ENCODE measurements at places on chromosomes 4 and X.

- no peak for DNase-seq
Observed at GRCh38 chr4:150983851-150984250, 31.2 kb downstream of the LRBA start.

GRCh38 chr4:67054896-67055295, 490.4 kb downstream of the CENPC start:
- no peak for DNase-seq

DNA sequence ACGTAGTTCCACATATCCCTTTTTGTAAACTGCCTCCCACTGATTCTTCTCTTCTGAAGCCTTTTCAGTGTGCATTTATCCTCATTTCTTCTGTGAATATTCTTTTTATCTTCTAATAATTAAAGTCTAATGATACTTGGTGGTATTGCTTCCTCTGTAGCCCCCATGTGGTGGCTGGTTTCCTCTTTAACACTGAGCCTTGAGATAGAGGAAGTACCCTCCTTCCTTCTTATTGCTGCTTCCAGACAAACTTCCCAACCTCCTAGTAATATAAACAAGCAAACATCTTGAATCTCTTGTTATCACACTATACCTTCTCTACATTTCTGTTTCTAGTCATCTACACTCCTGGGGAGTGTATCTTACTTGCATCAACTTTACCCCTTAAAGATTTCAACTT, 310.5 kb upstream of the GIMD1 start:
- no peak for DNase-seq

- DNase-seq = no peak
Observed at GRCh38 chr4:57430726-57431125, 320.5 kb upstream of the IGFBP7 start.

DNA sequence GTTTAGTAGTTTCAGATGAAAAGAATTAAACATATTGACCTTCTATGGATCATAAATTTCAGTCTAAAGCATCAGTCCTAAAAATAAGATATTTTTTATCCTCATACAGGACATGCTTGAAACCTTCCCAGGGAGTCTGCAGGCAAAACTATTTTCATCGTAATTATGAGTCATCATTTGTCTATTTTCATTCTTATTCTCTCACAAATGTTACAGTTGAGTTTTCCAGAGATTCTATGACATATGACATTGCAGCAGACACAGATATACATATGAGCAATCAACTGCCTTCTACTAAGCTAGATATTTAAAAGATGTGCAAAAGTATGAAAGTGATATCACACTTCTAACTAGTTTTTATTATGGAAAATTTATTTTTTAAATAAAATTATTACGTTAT, 398.0 kb downstream of the MAGEB5 start:
- no peak for DNase-seq

DNA sequence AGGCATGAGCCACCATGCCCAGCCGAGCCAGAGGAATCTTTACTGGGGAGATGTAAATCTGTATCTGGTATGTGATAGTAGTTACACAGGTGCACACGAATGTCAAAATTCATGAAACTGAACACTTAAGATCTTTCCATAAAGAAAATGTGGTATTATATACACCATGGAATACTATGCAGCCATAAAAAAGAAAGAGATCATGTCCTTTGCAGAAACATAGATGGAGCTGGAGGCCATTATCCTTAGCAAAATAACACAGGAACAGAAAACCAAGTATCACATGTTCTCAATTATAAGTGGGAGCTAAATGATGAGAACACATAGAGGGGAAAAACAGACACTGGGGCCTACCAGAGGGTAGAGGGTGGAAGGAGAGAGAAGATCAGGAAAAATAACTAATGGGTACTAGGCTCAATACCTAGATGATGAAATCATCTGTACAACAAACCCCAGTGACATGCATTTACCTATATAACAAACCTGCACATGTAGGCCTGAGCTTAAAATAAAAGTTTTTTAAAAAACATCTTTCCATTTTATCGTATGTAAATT, 7.8 kb downstream of the TMEM156 start:
- no peak for DNase-seq

GRCh38 chr4:21830272-21830671, 118.3 kb downstream of the KCNIP4 start:
- DNase-seq = no peak
